Activated T-cell treated with anti-CD3 and anti-CD28 coated beads, Interleukin-2, amount 50 U/mL, for 48 hours (primary cell): ENCODE measurements at places on chromosomes 5 and 9.
A peak's percentile ranks its signal among the peaks of the same experiment; 100 is the strongest.

- no peak for DNase-seq
These were observed 143.0 kb upstream of the TARS1 start for GRCh38 chr5:33297760-33298216.

DNA sequence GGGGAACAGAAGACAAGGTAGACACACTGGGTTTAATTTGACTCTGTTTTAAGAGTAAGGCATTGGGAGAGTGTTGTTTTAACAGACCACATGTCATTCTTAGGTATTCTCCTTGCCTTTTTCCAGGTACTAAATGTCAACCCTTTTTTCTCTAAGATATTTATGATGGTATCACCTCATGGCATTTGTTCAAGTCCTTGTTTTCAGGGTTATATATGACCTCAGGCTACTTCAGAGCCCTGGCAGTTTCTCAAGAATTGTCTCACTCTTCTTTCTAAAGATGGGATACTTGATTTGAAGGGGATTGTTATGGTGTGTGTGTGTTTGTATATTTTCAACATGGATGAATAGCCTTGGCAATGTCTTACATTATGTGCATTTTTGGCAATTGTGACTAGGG is 131.1 kb upstream of the ACTBL2 start:
- no peak for DNase-seq

DNA sequence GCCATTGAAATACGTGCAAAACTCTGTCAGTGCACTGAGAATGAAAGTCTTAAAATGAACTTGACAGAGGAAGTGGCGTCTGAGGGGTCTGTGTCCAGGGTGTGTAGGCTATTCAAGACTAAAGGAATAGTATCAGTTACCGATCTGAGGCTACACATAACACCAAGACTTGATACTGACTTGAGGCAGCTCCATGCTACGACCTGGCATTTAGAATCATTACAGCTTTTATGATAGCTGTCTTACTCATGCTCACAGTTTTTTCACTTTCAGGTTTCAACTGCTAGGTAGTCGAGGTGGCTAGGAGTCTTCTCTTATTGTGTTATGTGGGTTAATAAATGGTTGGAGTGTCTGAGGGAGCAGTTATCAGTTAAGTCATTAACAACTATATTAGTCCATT is 92.8 kb upstream of the SLCO6A1 start:
- DNase-seq, result peak; percentile 17

GRCh38 chr5:3339092-3339797 is 256.4 kb upstream of the IRX1 start:
- no peak for DNase-seq

- DNase-seq, result peak; percentile 64
These were observed 5.0 kb downstream of the EBF1 start for GRCh38 chr5:159094745-159095144.

GRCh38 chr9:69264526-69264925 is 60.5 kb upstream of the ENTREP1 start:
- DNase-seq, result no peak

DNA sequence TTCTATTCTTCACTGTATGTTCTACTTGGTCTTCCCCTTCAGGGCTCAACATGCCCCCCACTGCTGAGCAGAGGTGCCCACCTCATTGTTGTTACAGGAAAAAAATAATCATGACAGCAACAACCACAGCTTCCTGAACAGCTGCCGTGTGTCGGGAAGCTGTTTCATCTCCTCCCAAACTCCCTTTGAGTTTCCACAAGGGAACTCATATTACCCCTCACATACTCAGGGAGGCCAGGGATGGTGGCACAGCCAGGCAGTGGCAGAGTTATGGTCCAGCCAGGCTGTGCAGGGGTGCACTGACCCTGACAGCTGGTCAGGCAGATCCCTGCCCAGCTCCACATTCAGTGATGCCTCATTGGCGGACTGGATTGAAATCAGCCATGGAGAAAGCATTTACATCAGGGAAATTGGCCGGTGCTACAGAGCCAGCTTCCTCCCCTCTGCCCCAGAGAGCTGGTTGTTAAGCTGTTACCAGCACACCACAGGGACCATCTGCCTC is 37.3 kb downstream of the SARDH start:
- DNase-seq, result no peak

DNA sequence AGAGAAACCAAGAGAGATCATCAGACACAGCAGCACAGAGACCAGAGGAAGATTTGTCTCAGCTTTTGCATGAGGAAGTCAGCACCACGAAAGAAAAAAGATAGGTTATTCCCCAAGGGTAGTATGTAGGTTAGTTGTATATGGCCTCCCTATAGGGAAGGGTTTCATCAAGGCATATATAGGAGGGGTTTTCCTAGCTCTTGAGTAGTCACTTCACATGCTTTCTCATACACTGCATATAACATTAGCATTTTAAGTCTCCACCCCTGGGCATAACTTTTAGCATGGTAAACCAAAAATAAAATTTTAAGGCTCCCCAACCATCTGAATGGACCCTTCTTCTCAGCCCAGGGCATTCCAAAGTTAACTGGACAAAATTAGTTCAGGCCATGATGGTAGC is 1571.6 kb upstream of the ACO1 start:
- DNase-seq, result no peak

DNA sequence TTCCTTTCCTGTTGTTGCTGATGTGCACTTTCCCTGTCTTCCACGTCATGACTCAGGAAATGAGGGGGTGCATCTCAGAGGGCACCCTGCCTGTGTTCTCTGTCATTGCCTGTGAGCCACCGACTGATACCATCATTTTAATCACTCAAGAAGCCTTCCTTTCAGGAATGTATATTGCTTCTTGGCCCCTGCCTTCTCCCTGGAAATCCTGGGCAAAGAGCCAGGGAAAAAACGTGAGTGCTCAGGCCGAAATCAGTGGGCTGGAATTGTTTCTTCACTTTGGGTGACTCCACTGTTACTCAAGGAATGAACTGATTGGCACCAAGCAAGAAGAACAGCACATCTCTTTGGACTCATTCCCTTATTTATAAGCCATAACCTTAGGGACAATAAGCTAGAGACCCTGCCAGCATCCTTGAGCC is 126.1 kb downstream of the SNX18 start:
- no peak for DNase-seq

DNA sequence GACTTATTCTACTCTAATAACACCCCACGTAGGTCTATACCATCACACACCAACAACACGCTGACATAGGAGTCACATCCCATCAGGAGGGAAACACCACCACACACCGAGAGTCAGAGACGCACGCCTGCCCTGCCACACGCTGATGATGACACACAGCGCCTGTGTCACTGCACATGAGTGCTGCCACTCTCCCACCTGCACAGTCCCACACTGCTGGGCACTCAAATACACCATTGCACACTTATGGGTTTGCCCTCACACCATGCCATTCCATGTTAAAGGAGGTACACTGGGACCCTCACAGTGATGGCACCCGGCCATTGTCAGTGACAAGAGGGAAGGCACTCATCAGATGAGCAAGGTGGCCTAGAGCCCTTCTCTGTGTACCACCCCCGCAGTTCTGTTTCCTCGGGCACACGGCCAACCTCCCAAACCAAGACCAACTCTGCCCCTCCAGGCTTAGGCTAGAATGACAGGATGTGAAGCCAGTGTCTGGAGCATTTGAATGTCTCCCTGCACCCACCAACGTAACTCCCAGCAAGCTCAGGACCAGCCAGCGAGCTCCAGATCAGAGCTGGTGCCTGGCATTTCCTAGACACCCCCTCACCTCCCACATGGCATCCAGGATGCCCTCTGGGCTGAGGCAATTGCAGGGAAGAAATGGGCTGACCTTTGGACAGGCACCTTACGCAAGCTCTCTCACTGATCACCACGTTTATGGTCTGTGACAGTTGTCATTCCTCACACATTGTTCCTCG is 3.6 kb upstream of the CPLX2 start:
- DNase-seq, result peak; percentile 32

DNA sequence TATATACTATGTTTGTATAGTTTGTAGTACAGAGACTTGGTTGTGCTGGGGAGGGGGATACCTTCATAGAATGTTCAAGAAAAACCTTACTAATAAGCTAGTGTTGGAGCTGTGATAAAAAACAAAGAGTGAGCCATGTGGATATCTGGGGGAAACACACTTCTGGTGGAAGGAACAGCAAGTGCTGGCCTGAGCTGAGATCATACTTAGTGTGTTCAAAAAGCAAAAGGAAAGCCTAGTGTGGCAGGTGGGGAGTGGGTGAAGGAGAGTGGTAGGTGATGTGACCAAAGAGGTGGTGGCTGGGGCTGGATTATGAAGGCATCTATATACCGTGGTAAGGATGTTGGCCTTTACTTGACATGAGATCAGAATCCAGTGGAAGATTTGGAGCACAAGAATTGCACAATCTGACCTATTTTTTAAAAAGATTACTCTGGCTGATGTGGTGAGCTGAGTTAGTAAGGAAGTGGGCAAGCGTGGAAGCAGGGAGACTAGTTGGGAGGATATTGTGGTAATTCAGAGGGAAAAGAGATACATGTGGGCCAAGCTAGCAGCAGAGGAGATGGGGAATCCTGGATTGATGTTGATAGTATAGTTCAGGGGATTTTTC is 26.6 kb downstream of the PALM2AKAP2 start:
- no peak for DNase-seq

GRCh38 chr5:28065656-28066055 is 1027.3 kb upstream of the CDH9 start:
- no peak for DNase-seq

DNA sequence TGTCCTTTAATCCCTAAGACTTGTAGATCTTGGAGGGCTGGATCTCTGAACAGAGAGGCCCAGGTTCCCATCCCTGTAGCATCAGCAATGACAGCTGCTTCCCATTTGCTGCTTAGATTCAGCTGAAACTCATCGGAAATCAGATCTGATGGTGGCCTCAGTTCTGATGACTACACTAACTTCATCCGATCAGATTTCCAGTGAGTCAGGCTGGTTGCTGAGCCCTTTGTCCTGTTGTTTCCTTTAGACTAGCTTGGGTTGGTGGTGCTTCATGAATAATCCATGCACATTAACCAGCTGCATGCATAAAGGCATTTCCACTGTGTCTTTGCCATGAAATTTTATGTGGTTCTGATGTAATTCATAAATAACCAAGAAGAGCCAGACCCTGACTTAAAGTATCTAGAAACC is 195.2 kb upstream of the TUT7 start:
- no peak for DNase-seq

- DNase-seq, result no peak
These were observed 1.6 kb upstream of the SPZ1 start for GRCh38 chr5:80318212-80318611.

- DNase-seq, result no peak
These were observed 47.2 kb upstream of the FBXL7 start for GRCh38 chr5:15452781-15453180.

GRCh38 chr5:88109818-88110217 is 158.8 kb downstream of the TMEM161B start:
- no peak for DNase-seq

DNA sequence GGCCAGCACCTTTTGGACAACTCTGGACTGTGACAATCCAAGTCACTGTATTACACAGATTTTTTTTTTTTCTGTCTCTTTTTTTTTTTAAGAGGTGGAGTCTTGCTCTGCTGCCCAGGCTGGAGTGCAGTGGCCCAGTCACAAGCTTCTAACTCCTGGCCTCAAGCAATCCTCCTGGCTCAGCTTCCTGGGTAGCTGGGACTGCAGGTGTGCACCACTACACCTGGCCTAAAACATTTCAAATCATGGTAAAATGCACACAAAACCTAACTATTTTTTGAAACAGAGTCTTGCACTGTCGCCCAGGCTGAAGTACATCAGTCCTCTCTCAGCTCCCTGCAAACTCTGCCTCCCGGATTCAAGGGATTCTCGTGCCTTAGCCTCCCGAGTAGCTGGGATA is 7.2 kb upstream of the N4BP3 start:
- DNase-seq, result no peak

GRCh38 chr5:136655468-136655867 is 290.1 kb upstream of the TRPC7 start:
- no peak for DNase-seq

- DNase-seq, result no peak
These were observed 138.1 kb upstream of the COL5A1 start for GRCh38 chr9:134503301-134504105.

DNA sequence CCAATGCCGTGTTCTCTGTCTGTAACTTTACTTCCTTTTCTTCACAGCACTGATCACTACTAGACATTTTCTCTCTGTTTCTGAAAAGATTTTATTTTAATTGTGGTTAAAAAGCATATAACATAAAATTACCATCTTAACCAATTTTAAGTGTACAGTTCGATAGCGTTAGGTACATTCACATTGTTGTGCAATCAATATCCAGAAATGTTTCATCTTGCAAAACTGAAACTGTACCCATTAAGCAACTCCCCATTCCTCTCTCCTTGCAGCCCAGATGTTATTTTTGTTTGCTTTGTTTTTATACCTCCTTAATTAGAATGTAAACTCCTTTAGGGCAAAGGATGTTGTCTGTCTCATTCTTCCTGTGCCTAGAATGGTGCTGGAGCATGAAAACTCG is 47.5 kb downstream of the COL27A1 start:
- DNase-seq, result no peak

DNA sequence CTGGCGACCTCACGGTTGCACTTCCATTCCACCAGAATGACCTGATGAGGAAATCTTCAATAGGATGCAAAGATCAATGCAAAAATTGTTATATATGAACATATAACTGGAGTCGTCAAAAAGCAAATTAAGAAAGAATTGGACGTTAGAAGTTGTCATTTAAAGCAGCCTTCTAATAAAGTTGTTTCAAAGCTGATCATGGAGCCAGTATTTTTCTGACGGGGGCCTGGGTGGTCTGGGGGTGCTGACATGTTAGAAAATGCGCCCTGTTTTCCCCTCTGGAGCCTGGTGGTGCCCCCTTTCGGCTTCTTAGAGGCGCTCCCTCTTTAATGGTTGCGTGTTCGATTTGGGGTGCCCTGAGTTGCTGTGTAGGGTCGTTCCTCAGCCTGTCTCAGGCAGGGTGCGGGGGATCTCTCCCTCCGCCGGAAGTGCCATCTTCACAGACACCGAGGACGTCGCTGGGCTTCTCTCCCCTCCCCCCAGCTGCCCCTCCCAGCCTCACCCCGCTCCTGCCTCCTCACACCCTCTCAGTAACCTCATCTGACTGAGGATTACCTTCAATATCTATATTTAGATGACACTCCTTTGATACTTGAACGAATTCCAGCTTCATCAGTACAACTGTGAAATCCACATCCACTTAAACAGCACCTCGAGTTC is 18.3 kb downstream of the PTGES2 start:
- no peak for DNase-seq

GRCh38 chr9:85600675-85601263 is 141.0 kb downstream of the AGTPBP1 start:
- DNase-seq, result peak; percentile 39
